Activated CD8-positive, alpha-beta memory T cell treated with anti-CD3 and anti-CD28 coated beads, Interleukin-2, amount 50 U/mL, for 48 hours (primary cell): ENCODE measurements at places on chromosomes 1 and 21.
A peak's percentile ranks its signal among the peaks of the same experiment; 100 is the strongest.

DNA sequence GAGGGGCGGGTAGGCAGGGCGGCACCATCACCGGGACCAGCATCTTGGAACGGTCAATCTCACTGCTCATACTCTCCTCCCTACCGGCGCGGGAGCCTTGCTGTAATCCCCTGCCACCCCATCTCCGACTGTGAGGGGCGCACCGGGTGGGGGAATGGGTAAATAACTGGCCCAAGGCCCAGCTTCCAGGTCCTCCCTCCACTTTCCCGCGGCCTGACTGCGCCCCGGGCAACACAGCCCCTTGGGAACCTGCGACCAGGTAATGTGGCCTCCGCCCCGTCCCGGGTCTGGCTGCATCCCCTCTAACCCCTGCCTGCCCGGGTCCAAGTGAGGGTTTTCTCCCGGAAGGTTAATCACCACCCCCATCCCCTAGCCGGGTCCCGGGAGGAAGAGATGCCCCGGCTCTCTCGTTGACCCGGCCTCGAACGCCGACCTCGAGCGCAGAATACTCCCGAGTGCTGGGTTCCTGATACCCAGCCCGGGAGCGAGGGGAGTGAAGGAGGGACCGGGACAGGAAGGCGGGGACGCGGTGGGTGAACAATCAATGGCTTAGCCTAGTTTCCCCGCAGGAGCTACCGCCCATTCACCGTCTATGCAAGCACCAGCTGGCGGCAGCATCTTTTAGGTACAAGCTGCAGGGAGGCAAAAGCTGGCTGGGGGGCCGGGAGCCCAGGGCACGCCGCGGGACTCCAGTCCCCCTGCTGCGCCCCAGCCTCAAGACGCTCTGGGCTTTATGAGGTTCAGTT is 5.9 kb upstream of the LHX9 start:
- peak; percentile 61 for DNase-seq

DNA sequence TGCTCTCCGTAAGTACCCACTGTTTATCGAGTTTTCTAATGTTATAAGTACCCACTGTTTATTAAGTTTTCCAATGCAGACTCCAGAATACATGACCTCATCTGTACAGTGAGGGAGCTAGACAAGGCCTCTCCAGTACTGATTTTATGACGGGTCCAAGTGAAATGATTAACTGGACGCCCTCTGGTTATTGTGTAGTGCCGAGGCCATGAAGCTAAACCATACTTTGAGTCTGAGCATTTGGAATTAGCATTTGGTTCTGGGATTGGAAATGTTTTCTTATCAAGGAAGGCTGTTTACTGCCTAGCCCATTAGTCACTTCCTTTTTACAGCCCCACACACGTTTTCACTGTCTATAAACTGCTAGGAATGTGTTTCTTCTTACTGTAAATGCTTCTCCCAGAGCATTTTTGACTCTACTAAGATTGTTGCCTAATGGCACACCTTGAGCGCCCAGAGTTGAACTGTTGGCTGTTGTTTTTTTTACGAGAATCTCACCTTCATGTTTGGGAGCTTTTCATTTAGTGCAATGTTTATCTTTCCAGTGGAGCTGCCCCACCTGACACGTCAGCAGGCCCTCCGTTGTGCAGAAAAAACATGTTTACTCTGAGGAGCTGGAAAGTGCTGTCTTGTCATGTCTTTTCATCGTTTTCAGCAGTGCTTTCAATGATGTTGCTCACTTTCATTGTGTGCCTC is 26.9 kb downstream of the SPATA46 start:
- no peak for DNase-seq

GRCh38 chr1:223234534-223234933 is 91.5 kb upstream of the TLR5 start:
- DNase-seq: no peak

DNA sequence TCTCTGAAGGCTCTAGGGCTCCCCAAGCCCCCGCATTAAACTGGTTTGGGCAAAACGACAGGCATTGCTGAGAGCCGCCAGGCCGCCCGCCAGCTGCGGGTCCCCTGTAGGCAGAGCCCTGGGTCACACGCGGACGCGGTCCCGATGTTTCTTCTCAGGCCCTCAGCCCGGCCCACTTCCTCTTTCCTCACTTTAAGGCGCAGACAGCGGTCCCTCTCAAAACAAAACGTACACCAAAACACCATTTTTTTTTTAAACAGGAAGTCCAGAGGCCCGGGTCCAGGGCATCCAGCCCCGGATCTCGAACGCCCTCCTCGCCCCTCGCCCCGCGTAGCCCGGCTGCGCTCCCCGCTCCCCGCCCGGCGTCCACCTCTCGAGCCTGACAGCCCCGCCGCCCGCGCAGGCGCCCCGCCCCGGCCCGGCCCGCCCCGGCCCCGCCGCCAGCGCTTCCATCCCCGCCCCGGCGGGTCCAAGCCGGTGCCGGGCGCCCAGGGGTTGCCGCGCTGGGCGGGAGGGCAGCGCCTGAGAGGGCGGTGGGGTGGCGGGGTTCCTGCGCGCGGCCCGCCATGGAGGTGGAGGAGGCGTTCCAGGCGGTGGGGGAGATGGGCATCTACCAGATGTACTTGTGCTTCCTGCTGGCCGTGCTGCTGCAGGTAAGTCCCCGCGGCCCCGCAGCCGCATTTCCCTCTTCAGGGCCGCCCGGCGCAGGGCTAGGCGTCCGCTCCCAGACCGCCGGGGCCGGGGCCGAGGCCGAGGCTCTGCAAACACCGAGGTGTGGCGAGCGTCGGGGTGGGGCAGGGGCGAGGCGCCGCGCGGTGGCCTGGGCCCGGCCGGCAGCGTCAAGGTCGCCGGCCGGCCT is at the start of gene SLC22A15:
TSS of gene SLC22A15 (plus strand) at position 452 of the 859 bp plus-strand sequence. CDS start at position 567, 115 bp downstream.
- peak; percentile 68 for DNase-seq

- no peak for DNase-seq
Observed at GRCh38 chr21:15279482-15279881, 214.7 kb upstream of the NRIP1 start.

DNA sequence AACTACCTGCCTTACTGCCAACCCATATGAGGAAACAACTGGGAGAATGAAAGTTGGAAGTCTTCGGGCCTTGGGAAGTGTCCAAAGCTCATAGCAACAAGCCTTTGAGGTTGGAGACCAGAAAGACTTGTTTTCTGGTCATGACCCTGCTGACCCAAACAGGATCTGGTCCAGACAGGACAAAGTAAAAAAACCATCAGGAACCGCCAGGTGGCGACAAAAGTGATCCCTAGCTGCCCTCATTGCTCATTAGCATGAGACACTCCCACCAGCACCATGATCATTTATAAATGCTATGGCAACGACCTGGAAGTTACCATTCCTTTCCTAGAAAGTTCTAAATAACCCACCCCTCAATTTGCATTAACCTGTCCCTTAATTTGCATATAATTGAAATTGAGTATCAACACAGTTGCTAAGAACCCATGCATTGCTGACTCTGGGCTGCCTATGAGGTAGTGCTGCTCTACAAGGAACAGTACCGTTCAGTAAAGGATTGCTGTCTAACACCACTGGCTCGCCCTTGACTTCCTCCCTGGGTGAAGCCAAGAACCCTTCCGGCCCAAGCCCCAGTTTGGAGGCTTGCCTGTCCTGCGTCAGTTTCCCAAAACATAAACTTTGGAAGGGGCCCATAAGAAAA is 89.0 kb downstream of the URB2 start:
- peak; percentile 64 for DNase-seq

- DNase-seq: no peak
Observed at GRCh38 chr1:209839875-209840546, 12.2 kb downstream of the UTP25 start.

DNA sequence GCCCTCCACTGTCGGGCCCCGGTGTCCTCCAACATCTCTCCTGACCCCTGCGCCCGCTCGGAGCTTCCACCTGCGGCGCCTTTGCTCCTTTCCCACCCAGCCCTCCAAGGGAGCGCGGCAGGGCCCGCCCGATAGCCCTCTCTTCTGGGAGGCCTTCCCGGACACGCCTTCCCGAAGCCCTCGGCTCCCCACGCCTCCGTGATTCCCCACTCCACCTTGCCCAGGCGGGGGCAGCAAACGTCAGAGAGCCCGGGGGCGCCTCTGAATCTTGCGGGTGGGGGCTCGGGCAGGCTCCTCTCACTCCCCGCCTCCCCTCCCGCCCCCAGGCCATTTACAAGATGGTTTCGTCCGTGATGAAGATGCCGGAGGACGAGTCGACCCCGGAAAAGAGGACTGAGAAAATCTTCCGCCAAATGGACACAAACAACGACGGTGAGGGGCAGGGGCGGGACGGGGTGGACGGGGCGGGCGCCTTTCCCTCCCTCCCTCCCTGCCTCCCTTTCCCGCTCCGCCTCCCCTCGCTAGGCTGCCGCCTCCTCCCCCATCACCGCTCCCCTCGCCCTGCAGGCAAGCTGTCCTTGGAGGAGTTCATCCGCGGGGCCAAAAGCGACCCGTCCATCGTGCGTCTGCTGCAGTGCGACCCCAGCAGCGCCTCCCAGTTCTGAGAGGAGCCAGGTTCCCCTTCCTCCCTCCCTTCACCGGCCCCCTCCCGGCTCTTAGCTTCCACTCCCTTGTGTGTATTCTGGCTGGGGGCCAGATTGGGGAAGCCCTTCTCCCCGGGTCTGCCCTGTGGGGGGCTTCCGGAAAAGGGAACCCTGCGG is 7.1 kb downstream of the HPCA start:
- DNase-seq: peak; percentile 69

DNA sequence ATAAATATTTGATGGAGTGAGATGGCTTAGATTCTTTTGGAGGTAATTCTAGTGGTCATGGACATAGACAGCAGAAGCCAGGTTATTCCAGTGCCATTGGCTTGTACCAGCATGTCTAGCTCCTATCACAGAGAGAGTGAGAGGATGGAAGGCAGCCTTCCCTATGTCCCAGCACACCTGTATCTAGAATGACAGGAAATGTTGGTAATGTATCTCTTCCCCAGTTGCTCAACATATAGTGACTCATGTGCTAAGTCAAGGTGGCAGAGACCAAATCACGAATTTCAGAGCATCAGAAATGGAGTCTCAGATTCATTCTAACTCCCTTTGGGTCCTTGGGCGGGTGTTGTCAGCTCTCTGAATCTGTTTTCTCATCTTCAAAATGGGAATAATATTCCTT is 28.4 kb downstream of the METTL13 start:
- no peak for DNase-seq

DNA sequence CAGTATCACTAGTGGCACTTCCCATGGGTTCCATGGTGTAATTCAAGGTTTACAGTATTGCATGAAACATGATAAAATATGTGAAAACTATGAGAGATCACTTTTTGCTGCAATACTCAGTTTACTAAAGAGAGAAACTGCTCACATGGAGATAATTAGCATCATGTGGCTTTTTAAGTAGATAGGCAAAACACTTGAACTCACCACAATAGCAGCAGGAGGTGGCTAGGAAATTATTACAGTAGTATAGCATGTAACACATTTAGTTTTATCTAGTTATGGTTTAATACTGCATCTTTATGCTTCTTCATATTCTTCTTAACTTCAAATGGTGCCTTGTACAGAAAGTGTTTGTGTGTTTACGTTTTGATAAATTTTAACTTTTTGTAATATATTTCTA is 698.5 kb upstream of the BRINP3 start:
- DNase-seq: no peak

DNA sequence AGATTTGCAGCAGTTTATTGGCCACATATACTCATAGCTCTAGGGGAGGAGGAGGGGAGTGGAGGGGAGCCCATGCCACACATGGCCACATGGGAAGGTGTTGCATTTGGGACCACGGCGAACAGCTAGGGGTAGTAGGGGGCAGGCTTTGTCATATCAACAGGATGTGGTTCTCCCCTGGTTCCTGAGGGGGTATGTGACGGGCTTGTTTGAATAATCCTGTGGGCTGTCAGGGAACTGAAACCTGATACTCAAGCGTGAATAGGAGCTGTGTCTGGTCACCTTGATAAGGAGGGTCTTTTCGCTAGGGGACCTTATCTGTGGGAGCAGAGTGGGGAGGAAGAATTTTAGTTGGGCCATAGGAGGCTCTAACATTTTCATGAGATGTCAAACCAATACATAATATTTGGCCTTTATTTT is 264.7 kb downstream of the CTH start:
- DNase-seq: no peak

- no peak for DNase-seq
Observed at GRCh38 chr1:231200388-231201031, 38.7 kb downstream of the TRIM67 start.

- DNase-seq: no peak
Observed at GRCh38 chr1:27201295-27201694, 33.1 kb upstream of the WDTC1 start.

DNA sequence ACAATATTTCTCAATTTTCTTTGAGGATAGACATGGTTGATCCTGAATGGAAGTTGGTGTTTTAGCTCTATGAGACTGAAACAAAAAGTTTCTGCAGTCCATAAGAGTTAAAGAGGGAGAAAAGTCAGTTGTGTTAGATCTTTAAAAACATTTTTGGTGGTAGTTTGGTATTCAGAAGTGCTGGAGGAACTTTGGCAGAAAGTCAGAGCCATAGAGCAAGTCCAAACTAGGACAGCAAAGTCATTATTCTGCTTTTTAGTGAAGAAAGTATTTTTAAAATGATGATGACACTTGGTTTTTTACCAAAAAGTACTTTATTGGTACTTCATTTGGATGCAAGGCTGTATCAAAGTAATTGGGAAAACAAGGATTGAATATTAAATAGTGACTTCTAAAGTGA is 41.8 kb downstream of the FNBP1L start:
- no peak for DNase-seq

DNA sequence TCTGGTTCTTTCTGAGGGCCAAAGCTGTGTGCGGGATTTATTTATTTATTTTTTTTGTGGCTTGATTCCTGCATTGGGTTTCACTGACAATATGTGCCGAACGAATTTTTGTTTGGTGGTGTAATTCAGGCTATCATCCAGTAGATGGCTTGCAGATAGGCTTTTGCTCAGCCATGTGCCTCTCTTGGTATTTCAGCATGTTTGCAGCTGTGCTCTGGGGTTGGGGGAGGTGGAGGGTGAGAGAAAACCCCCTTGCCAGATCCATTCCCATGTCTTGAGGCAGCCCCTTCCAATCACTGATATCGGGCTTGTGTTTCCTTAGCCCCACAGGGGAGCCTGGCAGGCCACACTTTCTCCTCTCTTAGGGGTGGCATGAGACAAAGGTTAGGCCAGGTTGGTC is 302.4 kb downstream of the PTGER3 start:
- DNase-seq: no peak

DNA sequence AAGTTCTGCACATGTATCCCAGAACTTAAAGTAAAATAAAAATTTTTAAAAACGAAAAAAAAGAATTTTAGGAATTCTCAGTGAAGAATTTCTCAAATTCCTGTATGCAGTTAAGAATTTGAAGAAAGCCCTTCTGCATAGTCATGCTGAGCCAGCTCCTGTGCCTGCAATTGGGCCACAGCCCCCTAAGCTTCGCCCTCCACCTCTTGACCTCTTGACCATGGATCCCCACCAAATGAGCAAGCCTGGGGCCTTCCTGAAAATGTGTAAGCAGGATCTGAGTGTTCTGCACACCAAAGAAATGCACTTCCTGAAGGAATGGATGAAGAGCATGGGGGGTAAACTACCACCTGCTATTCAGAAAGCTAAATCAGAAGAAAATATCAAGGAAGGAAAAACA is 52.0 kb downstream of the NBPF6 start:
- DNase-seq: no peak

- peak; percentile 63 for DNase-seq
Observed at GRCh38 chr1:40627987-40628902, 37.2 kb downstream of the RIMS3 start.
